ENCODE measurements at places on chromosomes 2 and 18. TPM values are rescaled to one million over a fixed set of nuclear protein-coding genes. Genes with fewer than 3 reads are reported as not detected.
A peak's percentile ranks its signal among the peaks of the same experiment; 100 is the strongest.

DNA sequence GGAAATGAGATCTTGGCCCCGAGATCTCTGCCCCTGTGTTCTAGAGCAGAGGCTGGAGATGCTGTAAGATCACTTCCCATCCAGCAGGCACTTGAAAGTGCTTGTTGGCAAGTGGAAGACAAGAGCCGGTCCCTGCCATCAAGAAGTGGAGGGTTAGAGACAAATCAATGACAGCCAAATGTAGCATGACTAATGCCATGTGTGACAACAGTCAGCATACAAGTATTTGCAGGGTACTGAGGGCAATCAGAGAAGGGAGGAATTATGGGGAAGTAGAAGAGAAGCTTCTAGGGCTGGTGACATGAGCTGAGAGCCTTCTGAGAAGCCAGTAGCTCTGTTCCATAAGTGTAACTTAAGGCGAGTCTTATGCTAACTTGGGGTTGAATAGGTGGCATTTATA, 58.6 kb downstream of the TMEM17 start:
- DNase-seq = no peak

- DNase-seq = no peak
Observed at GRCh38 chr18:72848503-72849237, 19.1 kb downstream of the NETO1 start.

Gene MOGAT1
- total RNA-seq = 0.38 TPM

- no peak for DNase-seq
Observed at GRCh38 chr2:103880081-103880834, 973.7 kb upstream of the POU3F3 start.

GRCh38 chr2:150156876-150157275, 330.6 kb downstream of the RND3 start:
- no peak for DNase-seq

- no peak for DNase-seq
Observed at GRCh38 chr2:41911033-41911432, 136.8 kb upstream of the PKDCC start.

DNA sequence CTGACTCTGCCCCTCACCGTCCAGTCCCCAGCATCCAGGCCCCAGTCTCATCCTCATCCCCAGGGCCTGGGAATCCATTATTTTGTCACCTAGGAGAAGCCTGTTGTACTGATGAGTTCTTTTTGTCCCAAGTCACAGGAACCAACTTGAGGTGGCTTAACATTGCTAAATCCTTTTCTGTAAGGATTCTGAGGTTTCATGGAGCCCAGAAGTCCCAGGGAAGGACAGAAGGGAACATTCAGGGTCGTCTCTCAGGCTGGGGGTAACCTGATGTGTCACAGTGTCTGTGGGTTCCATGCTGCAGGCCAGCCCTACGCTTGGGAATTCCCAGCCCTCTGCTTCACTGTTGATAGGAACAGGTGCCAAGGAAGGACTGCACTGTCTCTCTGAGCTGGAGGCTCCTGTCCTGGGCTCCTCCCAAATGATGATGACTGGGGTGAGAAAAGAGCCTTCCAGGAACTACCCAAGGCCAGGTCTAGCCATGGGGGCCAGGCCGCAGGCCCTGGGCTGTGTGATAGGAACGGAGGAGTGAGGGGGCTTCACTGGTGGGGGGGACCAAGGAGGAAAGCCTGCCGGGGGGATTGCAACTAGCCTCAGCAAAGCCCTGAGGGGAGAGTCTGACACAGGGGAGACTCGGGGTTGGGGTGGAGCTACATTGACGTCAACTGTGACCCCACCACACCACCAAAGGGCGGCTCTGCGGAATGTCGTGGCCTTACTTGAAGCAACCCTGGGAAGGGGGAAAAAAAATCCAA, 145.7 kb downstream of the SMAD7 start:
- no peak for DNase-seq

- no peak for DNase-seq
Observed at GRCh38 chr18:77145364-77145901, 12.8 kb upstream of the MBP start.

GRCh38 chr18:34647251-34647650, 62.8 kb upstream of the DTNA start:
- no peak for DNase-seq

DNA sequence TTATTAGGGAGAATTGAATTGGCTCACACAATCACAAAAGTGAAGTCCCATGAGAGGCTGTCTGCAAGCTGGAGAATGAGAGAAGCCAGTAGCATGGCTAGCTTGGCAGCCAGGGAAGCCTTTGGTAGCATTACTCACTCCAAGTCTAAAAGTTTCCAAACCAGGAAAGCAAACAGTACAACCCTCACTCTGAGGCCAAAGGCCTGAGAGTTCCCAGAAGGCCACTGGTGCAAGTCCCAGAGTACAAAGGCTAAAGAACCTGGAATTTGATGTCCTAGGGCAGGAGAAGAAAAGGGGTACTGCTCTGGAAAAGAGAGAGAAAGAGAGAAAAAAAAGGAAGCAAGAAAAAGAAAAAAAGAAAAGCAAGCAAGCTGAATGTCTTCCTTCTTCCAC, 318.2 kb downstream of the RND3 start:
- peak; percentile 60 for DNase-seq

- DNase-seq = no peak
Observed at GRCh38 chr18:75198036-75198435, 10.9 kb downstream of the PTGR3 start.

- no peak for DNase-seq
Observed at GRCh38 chr2:190636361-190636760, 12.5 kb upstream of the NAB1 start.

Gene ZNF396
- total RNA-seq = 0.70 TPM

GRCh38 chr2:37895140-37895539, 29.9 kb upstream of the RMDN2 start:
- no peak for DNase-seq

GRCh38 chr18:13242797-13243196, 24.2 kb downstream of the LDLRAD4 start:
- no peak for DNase-seq

GRCh38 chr18:12026562-12026961, 45.3 kb downstream of the IMPA2 start:
- no peak for DNase-seq
